Breast epithelium (tissue), 4 donors: ENCODE measurements at places on chromosomes 4 and X.

GRCh38 chr4:141810038-141810711 is 173.8 kb downstream of the IL15 start:
- DNase-seq = no peak

- no peak for DNase-seq
Measured at GRCh38 chr4:153564630-153565525, 98.7 kb downstream of the TMEM131L start.

GRCh38 chr4:180823108-180823507 is 1420.1 kb upstream of the TENM3 start:
- no peak for DNase-seq

GRCh38 chrX:88604433-88605221 is 142.4 kb upstream of the CPXCR1 start:
- DNase-seq = no peak

DNA sequence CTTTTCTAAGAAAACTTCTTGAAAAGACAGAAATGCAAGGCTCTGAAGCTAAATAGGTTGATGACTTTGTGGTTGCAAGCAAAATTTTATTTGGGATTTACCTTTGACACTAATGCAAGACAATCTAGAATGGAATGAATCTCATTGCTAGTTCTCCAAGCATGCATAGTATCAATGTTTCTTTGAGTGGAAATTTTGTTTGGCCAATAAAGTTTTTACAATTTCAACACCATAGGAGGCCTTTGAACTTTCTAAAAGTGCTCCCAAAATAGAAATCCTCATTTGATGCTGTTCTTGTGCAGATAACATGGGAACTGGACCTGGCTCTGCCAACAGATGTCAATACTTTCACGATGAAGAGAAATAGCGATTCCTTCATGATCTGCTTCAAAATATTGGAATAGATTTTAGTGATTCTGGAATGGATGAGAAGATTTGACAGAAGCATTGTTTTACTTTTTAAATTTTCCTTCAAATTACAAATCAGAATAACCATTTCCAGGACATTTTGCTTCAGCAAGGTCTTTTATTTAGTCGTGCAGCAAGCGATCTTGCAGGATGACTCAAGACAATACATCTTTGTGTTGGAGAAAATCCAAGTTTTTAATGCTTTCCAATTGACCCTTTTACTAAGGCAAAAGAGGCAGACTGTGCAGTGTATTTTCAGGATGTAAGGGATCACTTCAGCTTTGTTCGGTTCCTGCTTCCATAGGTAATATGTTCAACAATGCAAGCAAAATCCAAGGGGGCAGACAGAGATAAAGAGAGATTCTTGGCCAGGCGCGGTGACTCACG is 51.7 kb upstream of the OTUD4 start:
- no peak for DNase-seq
